WTC11 (cell line): ENCODE measurements at places on chromosomes 3 and 15.

DNA sequence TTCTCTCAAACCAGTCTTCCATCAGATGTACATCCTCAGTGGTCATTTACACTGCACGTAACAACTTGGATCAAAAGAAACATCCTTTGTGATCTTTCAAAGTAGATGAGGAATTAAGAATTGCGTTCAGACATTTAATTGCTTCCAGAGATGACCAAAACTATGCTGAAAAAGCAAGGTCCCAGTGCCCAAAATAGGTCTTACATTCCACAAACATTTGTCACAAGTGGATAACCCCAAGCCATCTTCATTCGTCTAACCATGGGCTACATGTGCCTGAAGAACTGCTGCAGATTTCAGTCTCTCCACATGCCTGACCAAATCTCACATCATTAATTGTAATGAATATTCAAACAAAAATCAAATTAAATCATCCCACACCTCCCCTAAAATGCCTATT lies 273.6 kb downstream of the SHOX2 start:
- DNase-seq, result no peak

- peak; percentile 77 for DNase-seq
Measured at GRCh38 chr3:186108106-186108940, 566 bp downstream of the ETV5 start.

DNA sequence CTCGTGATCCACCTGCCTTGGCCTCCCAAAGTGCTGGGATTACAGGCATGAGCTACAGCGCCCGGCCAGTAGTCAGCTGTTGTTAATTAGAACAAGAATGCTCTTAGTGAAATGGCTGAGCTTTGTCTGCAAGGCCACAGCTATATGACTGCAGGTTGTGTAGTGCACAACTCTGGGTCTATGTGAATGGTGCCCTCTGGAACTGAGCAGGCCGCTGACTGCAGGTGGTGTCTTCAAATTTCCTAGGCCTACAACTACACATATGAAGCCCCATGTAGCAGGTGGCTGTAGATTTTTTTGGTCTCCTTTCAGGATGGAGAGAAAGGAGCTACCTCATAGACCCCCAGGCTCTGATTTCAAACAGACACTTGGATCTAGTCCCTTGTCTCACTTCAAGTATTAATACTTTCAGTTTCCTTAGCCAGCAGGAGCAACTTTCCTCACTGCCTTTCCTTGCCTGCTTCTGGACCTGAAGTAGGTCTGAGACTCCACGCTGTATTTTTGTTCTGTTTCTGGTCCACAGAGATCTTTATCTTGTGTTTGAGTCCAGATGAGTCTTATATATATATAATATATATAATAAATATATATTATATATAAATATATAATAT lies 86.9 kb downstream of the C3orf80 start:
- no peak for DNase-seq

DNA sequence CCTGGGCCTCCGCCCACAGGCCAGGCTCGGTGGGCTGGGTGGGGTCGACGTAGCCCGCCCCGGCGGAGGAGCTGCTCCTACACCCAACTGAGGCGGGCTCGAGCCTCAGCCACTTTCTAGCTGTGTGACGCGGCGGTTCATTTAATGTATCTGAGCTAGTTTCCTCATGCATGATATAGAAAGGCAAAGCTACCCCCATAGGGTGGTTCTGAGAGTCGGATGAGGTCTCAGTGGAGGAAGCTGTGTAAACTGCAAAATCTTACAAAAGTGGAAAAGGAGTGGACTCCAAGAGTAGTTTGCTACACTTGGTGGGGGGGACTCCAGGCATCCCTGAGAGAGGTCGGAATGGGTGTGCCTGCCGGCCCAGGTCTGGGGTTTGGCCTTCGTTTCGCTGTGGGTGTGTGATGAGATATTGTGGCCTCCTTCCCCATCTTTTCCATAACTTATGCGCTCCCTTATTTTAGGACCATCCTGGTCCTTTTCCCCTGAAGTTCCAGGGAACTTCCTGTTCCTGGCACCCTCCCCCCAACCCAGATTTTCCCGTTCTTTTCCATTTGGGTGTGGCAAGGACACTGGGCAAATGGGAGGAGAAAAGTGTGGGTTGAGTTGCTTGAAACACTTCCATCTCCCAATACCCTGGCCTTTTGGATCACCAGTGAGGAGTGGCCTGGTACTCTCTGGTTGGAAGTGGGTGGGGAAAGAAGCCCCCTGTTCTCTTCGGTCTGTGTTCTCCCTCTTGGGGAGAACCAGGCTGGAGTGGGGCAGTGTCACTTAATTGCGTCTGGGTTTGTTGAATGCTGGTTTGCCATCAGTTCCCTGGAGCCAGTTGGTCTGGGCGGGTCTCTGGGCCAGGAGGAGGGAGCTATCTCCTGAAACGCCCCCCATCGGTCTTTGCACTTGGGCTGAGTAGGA lies 1.1 kb downstream of the PDIA5 start:
- DNase-seq, result peak; percentile 66
